ENCODE measurements at places on chromosomes 6 and 20. TPM values are rescaled to one million over a fixed set of nuclear protein-coding genes. Genes with fewer than 3 reads are reported as not detected.

The NOX3 gene
- not detected for polyA plus RNA-seq

DNA sequence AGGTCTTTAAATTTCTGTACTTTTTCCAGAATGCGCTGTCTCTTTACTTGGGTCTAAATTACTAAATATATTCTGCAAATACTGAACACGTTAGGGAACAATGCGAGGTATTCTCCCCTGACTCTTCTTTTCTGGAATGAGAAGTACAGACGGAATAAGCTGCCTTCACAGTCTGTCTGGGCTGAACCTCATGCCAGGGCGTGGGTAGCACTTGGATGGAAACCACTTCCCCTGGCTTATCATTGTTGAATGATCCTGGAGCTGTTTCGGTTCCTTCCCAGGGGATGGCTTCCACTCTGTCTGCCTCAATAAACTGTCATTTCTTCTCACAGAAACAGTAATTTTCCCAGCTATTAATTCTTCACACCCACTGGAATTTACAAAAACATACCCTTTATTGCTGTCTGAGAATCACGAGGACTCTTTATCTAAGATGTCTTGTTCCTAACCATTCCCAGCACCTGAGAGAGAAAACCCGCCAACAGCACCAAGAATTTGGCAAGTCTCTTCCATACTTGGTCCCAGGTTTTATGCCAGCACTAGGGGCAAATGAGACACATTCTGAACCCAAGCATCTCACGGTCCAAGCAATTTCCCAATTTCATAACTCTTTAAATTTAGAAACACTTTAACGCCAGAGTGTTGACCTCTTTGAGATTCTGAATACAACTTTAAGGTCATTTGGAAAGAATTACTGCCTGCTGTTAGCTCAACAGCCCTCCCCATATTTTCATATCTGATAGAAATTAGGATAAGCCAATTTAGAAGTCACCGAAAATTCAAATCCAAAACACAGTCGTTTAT is 43.2 kb upstream of the ADGRF5 start:
- DNase-seq = no peak

GRCh38 chr6:113625850-113626249 is 231.3 kb upstream of the MARCKS start:
- DNase-seq = no peak

GRCh38 chr6:129338683-129339082 is 371.3 kb downstream of the ARHGAP18 start:
- DNase-seq = no peak

- DNase-seq = peak; percentile 83
Measured at GRCh38 chr6:164150232-164150631, 735.7 kb downstream of the QKI start.

GRCh38 chr6:122994256-122994655 is 1.8 kb upstream of the CLVS2 start:
- no peak for DNase-seq

GRCh38 chr6:99894815-99895214 is 99.2 kb downstream of the MCHR2 start:
- no peak for DNase-seq

DNA sequence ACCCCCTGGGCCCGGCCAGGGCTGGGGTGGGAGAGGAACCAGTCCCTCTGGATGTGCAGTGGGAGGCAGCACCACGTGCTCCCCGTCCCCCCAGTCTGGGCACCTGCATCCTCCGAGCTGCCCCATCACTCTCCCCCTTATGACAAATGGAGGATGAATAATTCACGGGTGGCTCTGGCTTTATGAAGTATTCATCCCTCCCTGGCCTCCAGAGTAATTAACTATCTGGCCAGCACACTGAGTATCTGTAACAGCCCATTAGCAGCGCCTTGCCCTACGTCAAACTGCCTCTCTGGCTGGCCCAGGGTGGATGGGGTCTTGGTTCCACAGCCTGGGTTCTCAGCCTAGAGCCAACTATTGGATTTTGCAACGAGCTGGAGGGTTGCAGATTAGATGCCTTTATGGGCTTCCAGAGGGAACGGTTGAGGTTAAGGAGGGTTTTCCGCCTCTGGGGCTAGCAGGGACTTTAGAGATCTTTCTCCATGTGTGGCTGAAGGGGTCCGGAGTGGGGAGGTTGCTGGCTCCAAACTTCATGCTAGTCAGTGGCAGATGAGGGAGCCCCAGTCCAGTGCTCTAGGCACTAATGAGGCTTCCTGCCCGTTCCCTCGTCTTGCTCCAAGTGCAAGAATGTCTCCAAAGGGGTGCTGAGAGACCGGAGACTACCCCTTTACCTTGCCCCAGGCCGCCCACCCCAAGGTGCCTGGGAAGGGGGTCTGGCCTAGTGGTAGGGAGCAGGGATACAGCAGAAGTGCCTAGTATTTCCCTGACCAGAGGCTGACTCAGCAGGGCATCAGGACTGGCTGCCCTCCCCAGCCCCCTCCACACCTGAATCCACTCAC is 53.5 kb upstream of the MLN start:
- DNase-seq = no peak

- DNase-seq = no peak
Measured at GRCh38 chr20:38387953-38388352, 41.7 kb downstream of the LBP start.

DNA sequence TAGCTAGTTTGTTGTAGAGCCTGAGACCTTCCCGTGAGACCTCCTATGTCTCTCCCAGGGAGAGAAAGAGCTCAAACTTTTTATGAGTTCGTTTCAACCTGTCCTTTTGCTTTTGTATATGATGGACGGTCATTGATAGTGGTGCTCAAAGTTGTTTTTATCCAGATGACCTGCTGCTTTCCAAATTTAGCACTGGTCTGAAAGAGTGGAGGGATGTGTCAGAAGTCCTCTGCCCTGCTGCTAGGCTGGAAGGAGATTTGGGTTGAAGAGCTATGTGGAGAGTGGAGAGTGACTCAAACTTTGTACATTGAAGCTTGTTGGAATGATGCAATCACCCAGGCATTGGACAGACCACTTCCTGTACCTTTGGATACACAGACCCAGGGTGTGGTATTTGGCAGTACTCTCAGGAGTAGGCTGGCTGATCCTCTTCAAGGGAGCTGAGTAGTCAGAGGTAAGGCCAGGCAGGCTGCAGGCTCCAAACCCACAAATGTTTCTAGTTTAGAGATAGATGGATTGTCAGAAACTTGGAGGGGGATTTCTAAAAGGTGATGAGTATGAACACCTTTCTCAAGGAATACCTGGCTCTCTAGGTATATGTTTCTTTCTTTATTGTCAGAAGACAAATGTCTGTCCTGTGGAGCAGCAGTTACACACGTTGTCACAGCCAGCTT is 49.4 kb upstream of the RREB1 start:
- no peak for DNase-seq

Measured in brain (organoid and tissue), 16 donors.